ENCODE measurements at places on chromosomes 11 and 22. TPM values are rescaled to one million over a fixed set of nuclear protein-coding genes. Genes with fewer than 3 reads are reported as not detected.

Gene KCNJ1
- not detected for total RNA-seq

Gene PDHX
- total RNA-seq, result 27.1 TPM

Gene PCSK7
- 397 TPM for total RNA-seq

Gene IFTAP
- 1.8 TPM for total RNA-seq

Gene SH3BP1
- 163 TPM for total RNA-seq

Gene ZNF214
- total RNA-seq, result not detected

Gene OR52E1
- total RNA-seq, result not detected

Gene LMF2
- total RNA-seq, result 129 TPM

Gene ARVCF
- total RNA-seq, result 62.0 TPM

Gene CSF2RB
- 3.8 TPM for total RNA-seq

Gene MCAM
- 0.19 TPM for total RNA-seq

Gene UPK3A
- total RNA-seq, result 0.49 TPM

Gene RIC8A
- total RNA-seq, result 106 TPM

Gene DGAT2
- 0.75 TPM for total RNA-seq

Gene SLC22A6
- total RNA-seq, result not detected

Gene TECTA
- total RNA-seq, result 0.56 TPM
